ENCODE measurements at places on chromosomes 5 and 9.

GRCh38 chr9:110769667-110770066, 101.1 kb downstream of the MUSK start:
- DNase-seq = no peak

GRCh38 chr5:157475432-157475831, 15.4 kb downstream of the NIPAL4 start:
- no peak for DNase-seq

DNA sequence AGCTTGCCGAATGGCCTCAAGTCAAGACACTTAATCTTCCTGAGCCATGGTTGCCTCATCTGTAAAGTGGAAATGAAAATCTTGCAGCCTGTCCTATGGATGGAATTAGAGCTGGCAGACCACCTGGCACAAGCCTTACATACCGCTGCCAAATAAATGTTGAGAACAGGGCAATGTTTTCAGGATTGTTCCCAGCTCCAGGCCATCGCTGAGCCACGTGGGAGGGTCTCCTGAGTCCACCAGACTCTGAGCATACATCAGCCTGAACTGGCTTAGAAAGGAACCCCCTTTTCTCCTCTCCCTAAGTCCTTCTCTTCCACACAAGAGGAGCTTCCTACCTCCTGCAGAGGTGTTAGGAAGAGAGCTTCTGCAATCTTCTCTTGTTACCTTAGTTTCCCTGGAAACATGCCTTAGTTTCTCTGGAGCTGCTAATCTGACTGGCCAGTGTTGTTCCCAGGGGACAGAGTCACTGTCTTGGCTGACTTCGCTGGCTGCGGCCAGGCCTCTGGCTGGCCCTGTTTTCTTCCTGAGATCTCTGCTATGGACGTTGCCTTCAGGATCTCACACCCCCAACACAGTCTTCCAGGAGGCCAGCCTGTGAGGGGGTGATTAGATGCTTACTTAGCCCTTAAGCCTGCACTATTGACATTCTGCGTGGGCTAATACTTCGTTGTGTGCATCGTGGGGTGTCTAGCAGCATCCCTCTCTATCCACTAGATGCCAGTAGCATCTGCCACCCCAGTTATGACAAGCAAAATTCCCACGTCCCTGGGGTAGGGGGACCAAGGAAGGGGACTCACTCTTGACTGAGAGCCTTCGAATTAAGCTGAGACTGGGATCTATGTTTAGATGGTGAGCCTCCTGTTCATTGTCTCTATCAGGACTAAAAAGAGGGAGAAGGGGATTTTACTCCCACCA, 62.2 kb downstream of the BOD1 start:
- DNase-seq = no peak

GRCh38 chr9:38079461-38080031, 10.5 kb upstream of the SHB start:
- no peak for DNase-seq

GRCh38 chr9:89734600-89735041, 129.8 kb downstream of the GADD45G start:
- no peak for DNase-seq

DNA sequence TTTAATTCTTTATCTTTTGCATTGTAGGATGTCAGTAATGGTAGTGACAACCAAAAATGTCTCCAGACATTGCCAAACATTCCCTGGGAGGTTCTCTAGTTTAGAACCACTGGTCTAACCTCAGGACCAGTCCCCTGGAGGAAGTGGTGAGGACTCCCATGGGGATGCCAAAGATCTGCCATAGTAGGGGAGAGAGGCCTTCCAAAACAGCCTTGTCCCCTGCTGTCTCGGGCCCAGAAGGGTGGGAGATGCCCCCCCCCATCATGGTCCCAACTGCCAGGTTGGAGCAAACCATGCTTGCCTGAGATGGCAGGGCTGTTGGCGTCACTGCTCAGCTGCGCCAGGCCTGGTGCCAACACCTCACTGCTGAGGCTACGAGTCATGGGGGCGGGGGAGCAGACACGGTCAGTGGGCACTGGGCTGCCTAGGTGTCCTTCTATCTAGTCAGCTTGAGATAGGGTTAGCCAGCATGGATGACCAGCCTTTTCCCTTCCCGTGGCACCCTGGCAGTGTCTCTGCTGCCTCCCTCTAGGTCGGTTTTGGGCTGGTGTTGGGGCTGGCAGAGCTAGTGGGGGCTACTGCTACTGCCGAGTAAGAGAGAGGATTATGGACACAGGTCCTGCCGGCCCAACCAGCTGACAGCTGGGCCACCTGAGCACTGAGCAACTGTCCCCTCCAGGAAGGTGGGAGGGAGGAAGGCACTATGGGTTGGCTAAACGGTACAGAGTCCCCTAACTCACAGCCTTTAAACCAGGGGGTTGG, 8.3 kb upstream of the CXXC5 start:
- DNase-seq = no peak

DNA sequence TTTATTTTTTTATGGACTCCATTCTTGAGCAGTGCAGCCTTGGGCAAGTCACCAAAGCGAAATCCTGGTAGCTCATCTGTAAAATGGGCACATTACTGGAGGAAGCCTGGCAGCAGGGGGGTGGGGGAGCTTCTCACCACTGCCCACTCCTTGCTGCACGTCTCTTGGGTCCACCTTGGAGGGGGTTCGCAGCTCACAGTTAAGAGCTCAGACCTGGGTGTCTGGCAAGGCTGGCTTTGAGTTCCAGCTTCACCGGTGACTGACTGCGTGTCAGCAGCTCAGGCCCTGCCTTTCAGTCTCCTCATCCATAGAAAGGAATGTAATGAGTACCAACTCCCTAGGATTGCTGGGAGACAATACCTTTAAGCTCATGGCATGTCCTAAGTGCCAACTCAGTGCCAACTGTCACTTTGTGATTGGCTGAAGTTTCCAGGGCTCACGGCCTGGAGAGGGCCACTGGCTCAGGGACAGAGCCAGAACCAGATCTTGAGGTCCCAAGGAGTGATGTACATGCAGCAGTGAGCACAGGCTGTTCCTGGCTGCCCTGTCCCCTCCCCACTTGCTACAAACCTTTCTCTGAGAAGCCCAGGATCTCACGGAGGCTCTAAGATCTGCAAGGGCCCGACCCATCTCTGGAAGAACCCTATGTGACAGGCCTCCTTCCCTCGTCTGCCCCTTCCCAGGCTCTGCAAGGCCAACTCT, 72.9 kb downstream of the C9orf50 start:
- no peak for DNase-seq

GRCh38 chr5:128532127-128532526, 5.9 kb downstream of the FBN2 start:
- no peak for DNase-seq

- DNase-seq = no peak
These were observed 803.8 kb upstream of the ZNF608 start for GRCh38 chr5:125550274-125550673.

GRCh38 chr5:16806711-16807546, 129.2 kb downstream of the MYO10 start:
- no peak for DNase-seq

- peak; percentile 34 for DNase-seq
These were observed at the start of gene SARDH for GRCh38 chr9:133737774-133738639. TSS of gene SARDH (minus strand) at chr9:133738352. CDS start at chr9:133734173, 4,179 bp downstream.

DNA sequence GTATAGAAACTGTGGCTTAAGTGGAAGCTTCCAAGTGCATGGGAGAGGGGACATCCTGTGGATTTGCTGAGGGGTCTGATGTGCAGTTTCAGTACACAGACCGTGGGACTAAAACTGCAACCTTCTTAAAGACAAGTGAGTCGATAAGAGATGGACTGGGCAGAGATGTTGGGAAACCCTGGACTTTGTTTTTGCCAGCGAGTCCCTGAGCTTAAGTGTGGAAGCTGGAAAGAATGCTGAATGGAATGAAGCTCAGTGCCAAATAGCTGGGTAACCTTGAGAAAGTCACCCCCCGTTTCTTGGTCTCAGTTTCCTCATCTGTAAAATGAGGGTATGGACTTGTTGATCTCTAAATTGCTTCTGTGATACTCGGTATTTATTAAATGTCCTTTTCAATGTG, 37.3 kb upstream of the KLF9 start:
- no peak for DNase-seq

GRCh38 chr5:154840435-154841272, 9.7 kb downstream of the FAXDC2 start:
- no peak for DNase-seq

DNA sequence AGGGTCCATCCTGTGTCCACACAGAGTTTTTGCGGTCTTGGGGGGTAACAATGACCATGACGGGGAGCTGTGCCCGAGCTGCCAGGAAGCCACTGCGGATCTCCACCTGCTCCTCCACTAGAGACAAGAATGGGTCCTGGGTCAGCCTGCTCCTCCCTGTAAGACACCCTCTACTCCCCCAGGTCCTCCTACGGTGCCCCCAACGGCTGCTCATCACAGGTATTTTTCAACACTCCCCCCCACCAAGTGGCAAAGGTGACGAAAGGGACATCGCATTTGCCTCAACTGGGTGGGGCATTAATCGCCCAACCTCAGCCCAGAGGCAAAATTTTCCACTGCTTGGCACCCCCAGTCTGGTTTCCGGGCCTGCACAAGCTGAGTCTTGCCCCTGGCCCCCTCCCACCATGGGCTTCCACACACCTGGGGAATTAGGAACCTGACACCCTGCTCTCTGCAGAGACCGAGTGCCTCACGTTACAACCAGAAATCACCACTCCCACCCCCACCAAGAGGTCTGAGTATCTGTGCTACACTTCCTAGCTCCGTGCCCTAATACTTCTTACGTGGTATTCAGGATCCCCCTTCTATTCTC, 9.6 kb downstream of the NOL6 start:
- DNase-seq = no peak

- no peak for DNase-seq
These were observed 583 bp upstream of the TJP2 start for GRCh38 chr9:69173497-69173890.

DNA sequence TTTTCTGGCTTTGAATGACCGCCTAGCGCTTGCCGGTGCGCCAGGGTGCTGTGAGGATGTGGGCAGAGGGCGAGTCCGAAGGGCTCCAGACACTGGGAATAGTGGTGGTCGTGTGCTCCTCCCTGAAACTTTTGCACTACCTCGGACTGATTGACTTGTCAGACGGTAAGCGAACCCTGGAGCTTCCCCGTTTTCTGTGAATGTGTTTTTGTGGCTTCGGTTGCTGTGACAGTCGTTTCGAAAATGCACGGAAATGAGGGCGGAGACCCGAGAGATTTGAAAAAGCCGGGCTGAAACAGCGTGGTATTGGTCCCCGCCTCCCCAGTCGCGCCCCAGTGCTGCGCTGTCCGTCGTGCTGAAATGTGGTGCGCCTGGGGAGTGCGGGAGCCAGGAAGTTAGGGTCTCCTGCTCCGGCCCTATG, 102.5 kb upstream of the GABRP start:
- DNase-seq = peak; percentile 41

DNA sequence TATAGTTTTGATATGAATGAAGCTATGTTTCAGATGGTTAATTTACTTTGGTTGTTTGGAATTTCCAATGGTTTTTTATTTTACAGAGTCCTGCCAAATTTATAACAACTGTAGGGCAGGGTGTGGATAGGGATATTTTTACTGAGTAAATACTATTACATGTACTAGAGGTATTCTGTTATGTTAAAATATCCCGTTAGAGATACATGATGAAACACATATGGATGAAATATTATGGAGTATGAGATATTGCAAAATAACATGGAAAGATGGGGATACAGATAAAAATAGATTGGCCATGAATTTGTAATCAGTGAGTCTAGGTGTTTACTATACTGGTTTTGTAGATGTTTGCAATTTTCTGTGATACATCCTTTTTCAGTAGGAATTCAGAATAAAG, 76.7 kb downstream of the RAB24 start:
- DNase-seq = no peak

GRCh38 chr9:3874449-3875360, 348.9 kb upstream of the RFX3 start:
- no peak for DNase-seq

DNA sequence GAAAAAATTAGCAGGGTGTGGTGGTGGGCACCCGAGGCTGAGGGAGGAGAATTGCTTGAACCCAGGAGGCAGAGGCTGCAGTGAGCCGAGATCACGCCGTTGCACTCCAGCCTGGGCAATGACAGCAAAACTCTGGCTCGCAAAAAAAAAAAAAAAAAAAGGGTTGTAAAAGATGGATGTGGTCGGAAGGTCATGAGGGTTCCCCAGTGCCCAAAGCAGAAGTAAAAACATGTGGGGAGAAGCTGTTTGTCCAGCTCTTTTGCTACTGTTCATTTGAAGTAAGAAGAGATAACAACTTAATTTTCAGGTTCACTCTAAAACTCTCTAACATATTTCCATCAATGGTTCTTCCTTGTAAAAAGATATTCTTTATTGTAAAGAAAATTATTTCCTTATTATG, 57.1 kb upstream of the GOLPH3 start:
- DNase-seq = no peak

DNA sequence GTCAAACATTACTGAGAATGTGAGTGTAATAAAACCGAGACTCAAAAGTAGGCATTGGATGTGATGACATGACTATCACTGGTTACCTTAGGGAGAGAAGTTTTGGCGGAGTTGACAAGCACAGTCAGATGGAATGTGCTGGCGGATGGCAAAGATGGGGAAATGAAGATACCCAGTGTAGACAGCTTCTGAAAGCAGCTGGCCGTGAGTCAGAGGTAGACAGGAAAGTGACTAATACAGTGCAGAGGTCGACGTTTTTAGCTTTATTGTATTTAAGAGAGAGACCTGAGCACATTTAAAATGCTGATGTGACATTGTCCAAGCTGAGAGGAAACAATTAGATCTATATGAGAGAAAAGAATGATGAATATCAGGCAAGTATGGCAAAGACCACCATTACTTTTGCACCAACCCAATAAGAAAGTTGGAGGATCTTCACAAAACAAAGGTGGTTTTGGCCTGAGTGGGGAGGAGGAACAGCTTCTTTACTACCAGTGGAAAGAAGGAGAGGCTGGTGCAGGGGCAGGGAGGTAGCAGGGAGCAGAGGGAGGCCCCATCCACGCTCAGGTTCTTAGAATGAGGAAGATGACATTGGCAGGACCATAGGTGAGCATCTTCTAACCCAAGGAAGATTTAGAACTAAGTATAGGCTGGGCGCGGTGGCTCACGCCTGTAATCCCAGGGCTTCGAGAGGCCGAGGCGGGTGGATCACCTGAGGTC, 36.7 kb upstream of the KCNIP1 start:
- DNase-seq = peak; percentile 45

DNA sequence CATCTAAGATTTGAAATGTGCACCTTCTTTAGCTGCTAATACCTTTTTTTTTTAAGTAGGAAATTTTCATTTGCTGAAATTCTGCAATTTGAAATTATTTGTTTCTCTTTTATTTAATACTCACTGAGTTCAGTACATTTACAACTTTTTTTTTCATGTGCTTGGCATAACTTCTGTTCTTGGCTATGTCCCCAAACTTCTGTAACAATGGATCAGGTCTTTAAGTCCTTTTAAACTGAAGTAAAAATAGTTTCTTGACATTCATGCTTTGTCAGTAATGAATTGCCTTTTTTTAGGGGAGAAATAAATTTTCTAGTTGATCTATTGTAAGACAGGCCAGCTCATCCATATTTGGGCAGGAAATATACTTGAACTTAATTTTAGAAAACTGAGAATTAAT, 41.5 kb downstream of the EDIL3 start:
- DNase-seq = no peak
